ENCODE measurements at places on chromosomes 2 and 18.

- no peak for DNase-seq
These were observed 37.7 kb downstream of the ZNF407 start for GRCh38 chr18:74635224-74635975.

DNA sequence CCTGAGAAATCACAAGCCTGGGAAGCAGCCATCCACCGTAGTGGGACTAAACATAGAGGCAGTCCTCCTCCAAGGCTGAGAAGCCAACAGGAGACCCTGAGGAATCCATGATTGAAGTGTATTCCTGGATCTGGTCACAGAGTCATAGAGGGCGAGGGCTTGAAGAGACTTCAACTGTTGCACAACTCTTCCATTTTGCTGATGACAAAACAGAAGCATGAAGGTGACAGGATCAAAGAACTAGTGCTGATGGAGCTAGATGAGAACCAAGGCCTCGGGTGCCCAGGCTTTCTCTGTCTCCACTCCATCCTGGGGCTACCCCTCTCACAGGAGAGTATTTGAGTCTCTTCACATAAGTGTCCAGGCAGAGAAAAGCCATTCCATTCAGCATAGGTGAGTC lies 30.1 kb upstream of the RAB27B start:
- no peak for DNase-seq

DNA sequence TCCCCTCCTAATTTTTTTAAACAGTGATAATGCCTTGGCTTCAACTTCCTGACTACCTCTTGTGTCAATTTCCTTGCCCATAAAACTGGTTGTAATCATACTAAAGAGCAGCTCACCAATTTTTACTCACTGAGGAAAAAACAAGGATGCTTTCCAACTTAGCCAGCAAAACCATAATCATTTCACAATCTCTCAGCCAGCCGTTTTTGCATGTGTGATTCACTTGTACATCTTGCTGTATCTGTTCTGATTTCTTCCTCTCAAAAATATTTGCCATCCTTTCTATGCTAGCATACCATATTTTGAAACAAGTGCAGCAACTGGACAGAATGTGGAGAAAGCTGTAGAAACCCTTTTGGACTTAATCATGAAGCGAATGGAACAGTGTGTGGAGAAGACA lies 60.7 kb downstream of the RAB27B start:
- DNase-seq, result no peak

GRCh38 chr18:361100-361732 lies 93.4 kb upstream of the THOC1 start:
- DNase-seq, result no peak

- DNase-seq, result no peak
These were observed at the start of gene HOXD8 for GRCh38 chr2:176128982-176129796. Gene HOXD8, plus strand, starts transcription at chr2:176129705. Its CDS starts 662 bp downstream, at chr2:176130367.

DNA sequence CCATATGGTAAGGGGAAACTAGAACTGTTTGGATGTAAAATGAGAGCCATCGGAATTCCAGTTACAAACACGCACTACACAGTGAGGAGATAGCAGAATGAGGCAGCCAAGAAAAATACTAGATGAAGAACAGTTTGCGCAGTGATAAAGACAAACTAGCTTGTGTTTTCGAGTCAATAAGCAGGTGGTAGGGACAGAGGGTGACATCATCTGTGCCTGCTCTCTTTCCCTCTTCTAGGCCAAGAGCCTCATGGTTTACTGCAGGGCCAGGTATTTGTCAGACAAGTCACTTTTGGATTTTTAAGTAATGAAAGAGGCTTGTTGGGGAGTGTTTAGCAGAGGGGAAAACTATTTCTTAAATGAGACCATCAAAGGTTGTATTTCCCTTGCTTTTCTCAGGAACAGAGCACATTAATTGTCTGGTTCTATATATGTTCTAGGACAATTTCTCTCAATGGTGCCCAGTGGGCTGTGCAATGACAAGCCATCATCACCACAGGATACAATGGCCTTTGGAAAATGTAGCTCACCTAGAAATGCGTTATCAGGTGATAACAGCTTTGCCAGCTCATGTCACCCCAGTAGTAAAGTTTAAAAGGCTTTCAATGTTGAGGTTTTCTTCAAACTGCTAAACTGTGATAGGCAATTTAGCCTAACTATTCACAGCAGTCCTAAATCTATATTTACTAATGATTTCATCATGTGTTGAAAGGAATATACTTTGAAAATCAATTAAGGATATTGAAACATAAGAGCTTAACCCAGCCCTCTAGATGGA lies 1210.3 kb upstream of the ZEB2 start:
- no peak for DNase-seq

DNA sequence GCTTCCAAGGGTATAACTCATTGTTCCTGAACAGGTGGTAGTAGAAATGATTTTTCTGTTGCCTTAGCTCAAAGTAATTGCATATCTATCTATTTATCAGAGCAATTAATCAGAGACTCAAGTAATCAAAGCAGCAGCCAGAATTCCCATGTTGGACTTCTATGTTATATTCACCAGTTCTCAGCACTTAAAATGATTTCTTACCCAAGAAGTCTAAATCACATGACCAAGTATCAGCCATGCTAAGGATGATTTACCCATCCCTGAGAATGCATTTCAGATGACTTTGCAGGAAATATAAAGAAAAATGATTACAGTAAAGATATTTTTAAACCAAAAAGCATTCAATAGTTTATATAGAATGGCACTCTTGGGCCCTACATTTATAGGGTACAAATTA lies 352.2 kb downstream of the NUP35 start:
- DNase-seq, result no peak
